ENCODE measurements at places on chromosomes 6 and 20.

DNA sequence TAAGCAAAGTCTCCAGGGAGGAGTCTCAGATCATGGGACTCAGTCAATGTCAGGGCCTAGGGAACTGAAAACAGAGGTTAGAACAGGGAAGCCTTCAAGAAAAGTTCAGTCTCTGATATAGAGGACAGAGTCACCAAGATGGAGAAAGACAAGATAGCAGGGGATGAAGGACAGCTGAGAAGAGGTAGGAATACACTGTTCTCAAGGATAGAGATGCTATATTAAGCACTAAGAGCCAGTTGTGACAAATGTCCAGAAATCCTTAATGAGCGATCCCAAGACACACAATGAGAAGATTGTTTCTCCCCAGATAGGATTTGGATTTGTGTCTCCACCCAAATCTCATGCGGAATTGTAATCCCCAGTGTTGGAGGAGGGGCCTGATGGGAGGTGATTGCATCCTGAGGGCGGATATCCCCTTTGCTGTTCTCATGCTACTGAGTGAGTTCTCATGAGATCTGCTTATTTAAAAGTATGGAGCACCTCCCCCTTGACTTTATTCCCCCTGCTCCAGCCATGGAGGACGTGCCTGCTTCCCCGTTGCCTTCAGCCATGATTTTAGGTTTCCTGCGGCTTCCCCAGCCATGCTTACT lies 168.2 kb downstream of the AKAP7 start:
- DNase-seq, result no peak

DNA sequence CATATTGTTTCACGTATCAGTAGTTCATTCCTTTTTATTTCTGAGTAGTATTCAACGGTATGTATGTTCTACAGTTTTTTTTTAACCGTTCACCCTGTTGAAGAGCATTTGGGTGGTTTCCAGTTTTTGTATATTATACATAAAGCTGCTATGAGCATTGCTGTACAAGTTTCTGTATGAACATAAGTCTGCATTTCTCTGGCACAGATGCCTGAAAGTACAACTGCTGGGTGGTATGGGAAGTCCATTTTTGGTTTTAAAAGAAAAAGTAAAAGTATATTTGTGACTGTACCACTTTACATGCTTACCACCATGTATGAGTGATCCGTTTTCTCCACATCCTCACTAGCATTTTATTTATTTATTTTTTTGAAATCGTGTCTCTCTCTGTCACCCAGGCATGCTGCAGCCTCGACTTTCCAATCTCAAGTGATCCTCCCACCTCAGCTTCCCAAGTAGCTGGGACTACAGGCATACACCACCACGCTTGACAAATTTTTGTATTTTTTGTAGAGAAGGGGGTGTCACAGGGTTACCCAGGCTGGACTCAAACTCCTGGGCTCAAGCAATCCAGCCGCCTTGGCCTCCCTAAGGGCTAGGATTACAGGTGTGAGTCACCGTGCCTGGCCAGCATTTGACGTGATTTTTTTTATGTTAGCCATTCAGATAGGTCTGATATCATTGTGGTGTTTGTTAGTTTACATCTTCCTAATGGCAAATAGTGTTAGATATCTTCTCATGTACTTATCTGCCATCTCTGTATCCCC lies 11.0 kb upstream of the SIM1 start:
- DNase-seq, result no peak

GRCh38 chr6:149488815-149489214 lies 4.0 kb upstream of the ZC3H12D start:
- no peak for DNase-seq

DNA sequence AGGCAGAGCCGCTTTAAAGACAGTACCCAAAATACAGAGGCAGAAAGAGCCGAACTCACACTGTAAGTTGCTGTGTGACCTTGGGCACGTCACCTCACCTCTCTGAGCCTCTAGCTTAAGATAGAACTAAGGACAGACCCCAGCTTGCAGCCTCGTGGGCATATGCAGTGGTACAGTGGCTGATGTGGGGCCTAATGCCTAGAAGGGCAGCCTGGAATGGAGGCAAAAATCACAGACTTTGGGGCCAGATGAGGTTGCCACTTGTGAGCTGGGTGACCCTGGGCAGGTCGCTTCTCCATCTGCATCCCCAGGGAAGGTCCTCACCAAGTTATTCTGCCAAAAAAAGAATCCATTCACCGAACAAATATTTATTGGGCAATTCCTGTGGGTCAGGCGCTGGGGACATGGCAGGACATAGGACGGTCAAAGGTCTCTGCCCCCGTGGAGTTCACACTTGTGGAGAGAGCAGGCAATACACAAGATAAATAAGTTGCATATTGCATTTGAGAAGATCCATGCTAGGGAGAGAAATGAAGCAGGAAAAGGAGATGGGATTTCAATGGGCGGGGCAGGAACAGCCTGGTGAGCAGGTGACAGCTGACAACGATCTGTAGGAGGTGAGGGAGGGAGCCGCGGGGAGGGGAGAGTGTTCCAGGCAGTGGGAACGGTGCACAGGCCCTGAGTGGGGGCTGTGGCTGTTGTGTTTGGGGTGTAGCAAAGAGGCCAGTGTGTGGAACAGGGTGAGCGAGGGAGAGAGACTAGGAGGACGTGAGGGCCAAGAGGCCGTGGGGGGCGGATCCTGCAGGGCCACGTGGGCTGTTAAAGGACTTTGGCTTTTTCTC lies 115.2 kb downstream of the CEBPB start:
- no peak for DNase-seq

GRCh38 chr6:12013307-12013719 lies 1.2 kb downstream of the HIVEP1 start:
- DNase-seq, result no peak

DNA sequence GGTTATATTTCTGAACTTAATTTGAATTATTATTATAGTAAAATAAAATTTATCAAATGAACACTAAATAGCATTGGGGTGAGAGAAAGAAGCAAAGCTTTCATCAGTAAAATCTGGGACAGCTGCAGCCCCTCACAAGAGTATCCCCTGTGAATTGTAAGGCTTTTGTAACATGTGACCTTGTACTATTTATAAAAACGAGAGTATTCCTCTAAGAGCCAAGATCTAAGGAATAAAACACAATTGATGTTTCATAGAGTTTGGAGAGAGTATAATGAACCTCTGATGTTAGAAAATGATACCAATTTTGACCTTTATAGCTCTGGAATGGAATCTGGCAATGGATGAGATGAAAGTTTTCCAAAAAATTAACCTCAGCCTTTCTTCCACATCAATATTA lies 617.2 kb upstream of the ID4 start:
- no peak for DNase-seq

DNA sequence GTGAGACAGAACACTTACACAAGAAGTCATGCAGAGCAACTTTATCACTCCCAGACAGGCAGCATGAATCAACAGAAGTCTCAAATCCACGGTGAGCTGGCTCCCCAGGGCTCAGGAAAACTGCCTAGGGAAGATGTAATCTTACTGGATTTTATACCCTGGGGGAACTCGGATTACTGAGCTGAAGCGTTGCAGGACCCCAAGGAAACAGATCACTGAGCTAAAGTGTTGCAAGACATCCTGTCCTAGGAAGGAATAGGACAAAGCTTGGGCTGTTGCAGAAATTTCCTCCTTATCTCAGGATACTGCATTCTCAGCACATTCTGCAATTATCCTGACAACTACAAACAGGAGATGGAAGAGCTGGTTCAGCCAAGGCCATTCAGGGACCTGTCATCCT lies 224.8 kb downstream of the TFAP2A start:
- no peak for DNase-seq

- no peak for DNase-seq
Observed at GRCh38 chr20:39004508-39004907, 42.4 kb downstream of the DHX35 start.

DNA sequence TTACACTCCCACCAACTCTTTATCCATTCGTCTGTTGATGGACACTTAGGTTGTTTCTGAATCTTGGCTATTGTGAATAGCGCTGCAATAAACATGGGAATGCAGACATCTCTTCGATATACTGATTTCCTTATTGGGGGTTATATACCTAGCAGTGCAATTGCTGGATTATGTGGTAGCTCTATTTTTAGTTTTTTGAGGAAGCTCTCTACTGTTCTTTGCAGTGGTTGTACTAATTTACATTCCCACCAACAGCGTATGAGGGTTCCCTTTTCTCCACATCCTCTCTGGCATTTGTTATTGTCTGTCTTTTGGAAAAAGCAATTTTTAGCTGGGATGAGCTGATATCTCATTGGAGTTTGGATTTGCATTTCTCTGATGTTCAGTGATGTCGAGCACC lies 4.6 kb upstream of the PFDN4 start:
- no peak for DNase-seq

- no peak for DNase-seq
Observed at GRCh38 chr20:59151391-59151790, 12.2 kb upstream of the ZNF831 start.

DNA sequence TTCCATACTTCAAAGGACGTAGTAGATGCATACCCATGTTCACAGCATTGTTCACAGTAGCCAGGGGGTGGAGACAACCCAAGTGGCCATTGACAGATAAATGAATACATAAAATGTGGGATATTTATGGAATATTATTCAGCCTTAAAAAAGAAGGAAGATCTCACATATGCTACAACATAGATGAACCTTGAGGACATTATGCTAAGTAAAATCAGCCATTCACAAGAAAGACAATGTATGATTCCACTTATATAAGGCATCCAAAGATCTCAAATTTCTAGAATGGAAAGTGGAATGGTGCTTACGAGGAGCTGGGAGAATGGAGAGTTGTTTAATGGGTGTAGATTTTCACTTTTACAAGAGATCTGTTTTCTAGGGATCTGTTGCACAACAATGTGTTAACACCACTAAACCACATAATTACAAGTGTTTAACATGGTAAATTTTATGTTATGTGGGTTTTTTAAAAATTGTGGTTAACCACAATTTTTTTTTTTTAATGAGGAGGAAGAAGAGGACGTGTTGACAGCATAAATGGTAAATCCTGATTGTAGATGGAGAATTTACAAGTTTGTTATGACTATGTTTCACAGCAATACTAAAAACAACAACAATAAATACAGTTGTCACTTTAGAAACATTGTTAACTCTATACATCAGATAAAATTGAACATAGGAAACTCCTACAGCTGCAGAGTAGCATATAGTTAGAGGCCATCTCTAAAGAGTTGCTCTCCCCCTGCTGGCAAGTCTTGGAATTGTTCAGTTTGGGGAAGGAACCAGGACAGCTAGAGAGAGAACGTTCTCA lies 41.6 kb downstream of the CCN2 start:
- DNase-seq, result no peak

GRCh38 chr6:21402368-21402767 lies 191.2 kb upstream of the SOX4 start:
- DNase-seq, result no peak

DNA sequence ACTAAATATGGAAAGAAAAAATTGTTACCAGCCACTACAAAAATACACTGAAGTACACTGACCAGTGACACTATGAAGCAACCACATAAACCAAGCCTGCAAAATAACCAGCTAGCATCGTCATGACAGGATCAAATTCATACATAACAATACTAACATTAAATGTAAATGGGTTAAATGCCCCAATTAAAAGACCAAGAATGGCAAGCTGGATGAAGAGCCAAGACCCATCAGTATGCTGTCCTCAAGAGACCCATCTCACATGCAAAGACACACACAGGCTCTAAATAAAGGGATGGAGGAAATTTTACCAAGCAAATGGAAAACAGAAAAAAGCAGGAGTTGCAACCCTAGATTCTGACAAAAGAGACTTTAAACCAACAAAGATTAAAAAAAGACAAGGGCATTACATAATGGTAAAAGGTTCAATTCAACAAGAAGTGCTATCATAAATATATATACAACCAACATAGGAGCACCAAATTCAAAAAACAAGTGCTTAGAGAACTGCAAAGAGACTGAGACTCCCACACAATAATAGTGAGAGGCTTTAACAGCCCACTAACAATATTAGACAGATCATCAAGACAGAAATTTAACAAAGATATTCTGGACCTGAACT lies 104.8 kb downstream of the HACE1 start:
- no peak for DNase-seq

All from D721Med (cell line).